ENCODE measurements at places on chromosomes 6 and 20. TPM values are rescaled to one million over a fixed set of nuclear protein-coding genes. Genes with fewer than 3 reads are reported as not detected.

Gene DEFB124
- total RNA-seq: not detected

DNA sequence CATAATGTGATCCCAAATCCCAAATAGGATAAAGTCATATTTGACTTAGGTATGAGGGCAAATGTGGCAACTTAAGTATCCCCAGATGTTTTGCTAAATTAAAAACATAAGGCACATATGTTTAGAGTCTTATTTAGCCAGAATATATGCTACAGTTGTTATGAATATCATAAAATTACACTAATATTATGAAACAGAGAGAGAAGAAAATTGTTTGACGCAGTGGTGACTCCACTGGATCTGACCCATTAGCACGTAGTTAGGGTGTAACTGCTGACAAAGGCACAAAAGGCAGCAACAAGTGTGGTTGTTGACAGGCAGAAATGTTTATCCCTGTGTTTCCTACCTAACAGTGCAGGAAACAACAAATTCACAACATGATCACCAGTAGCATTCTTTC is 152.4 kb upstream of the THBS2 start:
- no peak for DNase-seq

DNA sequence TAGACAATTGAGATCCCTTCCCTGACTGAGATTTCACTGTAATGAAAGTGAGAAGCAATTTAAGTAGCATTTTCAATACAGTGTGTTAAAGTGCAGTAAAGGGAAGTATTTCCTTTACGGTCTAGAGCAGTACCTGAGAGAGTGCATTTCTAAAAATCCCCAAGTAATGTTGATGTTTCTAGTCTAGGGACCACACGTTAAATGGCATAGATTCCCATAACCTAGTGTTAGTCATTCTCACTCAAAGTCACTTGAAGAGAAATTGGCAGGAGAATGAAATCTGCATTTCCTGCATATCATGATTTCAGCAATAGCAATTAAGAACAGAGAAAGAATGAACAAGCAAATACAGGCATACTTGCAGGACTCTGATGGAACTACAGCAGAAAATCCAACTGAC is 67.9 kb downstream of the CGA start:
- DNase-seq: no peak

Gene DOK5
- total RNA-seq: not detected

Gene ABT1
- total RNA-seq: 31.7 TPM

Gene MTRF1L
- total RNA-seq: 16.5 TPM

DNA sequence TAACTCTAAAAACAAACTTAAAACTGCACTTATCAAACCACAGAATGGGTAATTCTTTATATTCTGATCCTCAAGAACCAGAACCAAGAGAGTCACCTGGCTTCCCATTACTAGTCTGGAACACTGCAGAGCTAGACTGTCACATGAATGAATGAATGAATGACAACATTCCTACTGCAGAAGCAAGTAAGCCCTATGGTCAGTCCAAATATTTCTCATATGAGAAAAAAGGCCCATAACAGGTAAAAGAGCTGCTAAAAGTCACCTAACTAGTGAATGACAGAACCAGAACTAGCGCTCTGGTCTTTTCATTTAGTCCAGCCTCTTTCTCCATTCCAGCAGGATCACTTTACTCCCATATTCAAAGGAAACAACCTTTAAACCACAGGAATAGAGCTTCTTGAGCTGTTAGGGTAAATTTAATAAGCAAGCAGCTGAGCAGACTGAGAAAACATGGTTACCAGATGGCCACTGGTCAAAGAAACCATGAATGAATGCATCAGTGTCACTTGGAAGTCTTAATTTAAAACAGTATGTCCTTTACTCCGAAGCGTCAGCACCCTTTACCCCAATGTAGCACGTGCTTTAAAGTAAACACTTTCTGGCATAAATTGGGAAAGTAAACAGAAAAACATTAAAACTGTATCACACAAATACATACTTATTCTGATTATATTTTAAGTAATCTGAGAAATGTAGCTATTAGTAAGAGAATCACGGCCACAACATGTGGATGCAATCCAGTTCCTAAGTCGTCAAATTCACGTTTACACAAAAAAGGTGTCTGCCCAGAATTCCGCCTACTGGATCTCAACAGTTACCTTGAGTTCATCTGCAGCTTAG is 1.4 kb downstream of the PREP start:
- no peak for DNase-seq

- no peak for DNase-seq
Observed at GRCh38 chr20:46551522-46552381, 1.3 kb upstream of the OCSTAMP start.

- DNase-seq: no peak
Observed at GRCh38 chr20:12825226-12825595, 183.6 kb upstream of the SPTLC3 start.

- no peak for DNase-seq
Observed at GRCh38 chr6:138258991-138259390, 40.7 kb upstream of the PBOV1 start.

Gene SPINT3
- not detected for total RNA-seq

GRCh38 chr6:154249499-154250298 is 106.9 kb downstream of the IPCEF1 start:
- peak; percentile 44 for DNase-seq

GRCh38 chr6:109029313-109029712 is 65.3 kb downstream of the SESN1 start:
- DNase-seq: no peak

DNA sequence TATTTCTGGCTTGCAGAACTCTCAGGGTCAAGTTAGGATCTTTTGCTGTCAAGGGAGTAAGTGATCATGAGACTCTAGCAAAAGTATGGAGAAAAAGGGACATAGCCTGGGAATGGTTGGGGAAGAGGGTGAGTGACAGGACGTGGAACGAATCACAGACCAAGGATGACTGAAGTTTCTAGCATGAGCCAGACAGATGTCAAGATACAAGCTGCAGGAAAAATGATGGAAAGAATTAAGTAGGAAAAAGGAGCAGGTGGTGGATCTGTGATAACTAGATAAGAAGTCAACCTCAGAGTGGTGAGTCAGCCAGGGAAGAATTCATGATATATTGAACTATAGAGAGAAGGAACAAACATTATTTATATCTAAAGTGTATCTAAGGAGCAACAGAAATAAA is 159.8 kb upstream of the SYNDIG1 start:
- no peak for DNase-seq

Gene MYBL2
- 72.6 TPM for total RNA-seq

DNA sequence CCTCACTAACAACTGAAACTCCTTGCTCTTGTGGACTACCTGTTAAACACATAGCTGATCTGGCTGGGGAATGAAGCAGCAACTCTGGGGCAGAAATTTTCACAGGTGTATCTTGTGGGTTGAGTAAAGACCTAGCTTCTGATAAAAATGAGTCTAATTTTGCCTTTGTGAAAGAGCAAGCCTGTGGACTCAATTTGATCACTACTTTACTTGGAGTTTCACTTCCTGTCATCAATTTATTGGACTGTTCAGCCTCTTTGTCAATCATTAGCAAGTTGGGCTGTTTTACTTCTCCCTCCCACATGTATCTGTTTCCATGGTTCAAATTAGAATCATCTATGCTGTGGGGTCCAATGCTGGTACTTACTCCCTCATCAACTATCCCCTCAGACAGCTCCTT is 29.6 kb upstream of the CRIP3 start:
- no peak for DNase-seq

DNA sequence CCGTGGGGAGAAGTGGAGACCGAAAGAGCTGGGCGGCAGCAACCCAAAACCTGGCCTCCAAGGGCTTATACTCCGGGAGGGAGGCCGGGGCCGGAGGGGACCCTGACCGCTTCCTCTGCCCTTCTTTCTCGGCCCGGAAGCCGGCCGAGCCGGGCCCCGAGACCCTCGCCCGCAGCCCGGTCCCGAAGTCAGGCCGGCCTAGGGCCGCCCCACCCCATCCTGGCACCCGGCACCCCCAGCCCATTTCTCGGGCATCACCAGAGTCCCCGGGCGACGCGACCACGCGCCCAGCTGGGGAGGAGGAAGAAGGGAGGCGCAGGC is 572 bp upstream of the ZDHHC14 start:
- DNase-seq: no peak
